Stimulated activated CD4-positive, alpha-beta T cell treated with anti-CD3 and anti-CD28 coated beads, Interleukin-2, amount 100 ng/mL, for 48 hours (primary cell): ENCODE measurements at places on chromosomes 16 and 17.

- no peak for DNase-seq
Observed at GRCh38 chr16:46920402-46921068, 36.4 kb downstream of the GPT2 start.

GRCh38 chr17:44788139-44788538, 29.4 kb downstream of the ADAM11 start:
- no peak for DNase-seq

GRCh38 chr17:73342050-73342522, 30.3 kb upstream of the CDC42EP4 start:
- DNase-seq: no peak

DNA sequence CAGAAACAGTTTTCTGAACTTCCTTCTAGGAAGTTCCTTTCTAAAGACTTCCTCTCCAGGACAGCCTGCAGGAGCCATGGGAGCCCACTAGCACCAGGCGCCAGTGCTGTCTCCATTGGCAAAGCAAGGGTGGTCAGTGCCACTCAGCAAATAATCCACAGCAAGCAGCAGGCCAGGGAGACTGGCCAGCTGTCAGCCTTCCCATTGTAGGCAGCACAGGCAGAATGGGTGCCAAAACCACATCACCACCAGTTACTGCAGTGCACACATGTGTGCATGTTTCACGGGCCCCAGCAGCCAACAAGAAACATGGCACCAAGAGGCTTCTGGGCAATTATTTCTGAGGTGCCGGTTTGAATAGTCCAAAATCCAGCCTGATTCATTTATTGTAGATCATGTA, 26.7 kb downstream of the DNASE1 start:
- no peak for DNase-seq

- no peak for DNase-seq
Observed at GRCh38 chr17:42038221-42038973, 12.0 kb downstream of the C17orf113 start.

- DNase-seq: no peak
Observed at GRCh38 chr17:10798332-10798749, 5.6 kb downstream of the TMEM238L start.

GRCh38 chr17:71966459-71967313, 154.1 kb upstream of the SOX9 start:
- no peak for DNase-seq

- DNase-seq: no peak
Observed at GRCh38 chr17:2808367-2809335, 12.4 kb downstream of the RAP1GAP2 start.

DNA sequence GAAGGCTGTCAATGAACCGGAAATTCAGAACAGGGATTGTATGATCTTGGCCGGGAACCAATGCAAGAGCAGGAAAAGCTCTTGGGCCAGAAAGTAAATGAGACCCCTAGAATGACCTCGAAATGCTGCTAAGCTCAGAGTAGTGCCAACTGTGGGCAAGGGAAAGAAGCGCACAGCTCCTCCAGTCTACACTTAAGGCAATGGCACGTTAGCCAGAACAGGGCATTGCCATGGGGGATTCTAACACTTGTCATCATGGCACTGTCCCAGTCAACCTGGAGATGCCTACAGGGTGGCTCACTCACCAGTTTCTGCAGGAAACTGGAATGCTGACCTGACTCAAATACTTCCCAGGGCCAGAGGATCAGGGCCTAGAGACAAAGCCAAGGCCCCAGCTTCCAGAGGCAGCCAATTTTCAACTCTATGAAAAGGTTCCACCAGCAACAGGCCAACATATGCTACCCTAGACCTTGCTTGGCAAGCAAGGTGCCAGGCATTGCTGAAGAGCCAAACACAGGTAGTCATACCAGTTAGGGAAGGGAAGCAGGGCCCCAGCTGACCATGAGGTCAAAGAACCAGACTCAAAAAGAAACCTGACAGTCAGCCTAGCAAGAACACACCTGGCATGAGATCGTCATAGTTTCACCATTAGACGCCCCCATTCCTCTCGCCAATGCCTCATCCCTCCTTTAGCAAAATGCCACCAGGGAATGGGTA, 34.9 kb downstream of the ARHGAP17 start:
- peak; percentile 21 for DNase-seq

- no peak for DNase-seq
Observed at GRCh38 chr16:12484426-12484825, 319.3 kb downstream of the CPPED1 start.

DNA sequence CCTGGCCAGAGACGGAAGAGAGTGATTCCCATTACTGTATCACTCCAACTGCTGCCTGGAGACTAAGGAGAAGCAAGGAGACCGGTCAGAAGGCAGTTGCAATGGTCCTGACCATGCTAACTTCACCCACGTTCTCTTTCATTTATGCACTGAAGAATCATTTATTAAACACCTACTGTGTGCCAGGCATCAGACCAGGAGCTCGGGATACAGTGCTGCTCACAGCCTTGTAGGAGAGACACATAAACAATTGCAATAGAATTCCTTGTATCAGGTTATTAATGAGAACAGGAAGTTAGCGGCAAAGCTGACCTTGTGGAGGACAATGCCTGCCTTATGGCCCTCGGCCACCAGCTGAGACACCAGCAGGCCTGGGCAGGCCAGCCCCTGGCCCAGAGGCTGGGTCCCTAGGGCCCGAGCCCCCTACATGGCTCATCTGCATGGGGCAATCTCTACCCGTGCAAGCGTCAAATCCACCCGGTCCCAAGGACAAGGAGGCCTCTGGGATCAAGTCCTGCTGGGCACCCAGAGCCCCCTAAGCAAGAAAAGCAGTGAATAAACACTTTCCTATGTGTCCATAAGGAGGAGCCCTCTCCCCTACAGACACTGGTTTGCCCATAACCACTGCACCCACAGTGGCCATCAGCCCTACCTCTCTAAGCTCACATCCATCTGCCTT, 8.6 kb upstream of the ENPP7 start:
- no peak for DNase-seq

GRCh38 chr17:29617125-29617480, 5.6 kb downstream of the CORO6 start:
- peak; percentile 92 for DNase-seq

GRCh38 chr16:11370084-11370931, 25.0 kb downstream of the RMI2 start:
- DNase-seq: no peak

GRCh38 chr16:86374603-86375130, 135.7 kb upstream of the FOXF1 start:
- no peak for DNase-seq

DNA sequence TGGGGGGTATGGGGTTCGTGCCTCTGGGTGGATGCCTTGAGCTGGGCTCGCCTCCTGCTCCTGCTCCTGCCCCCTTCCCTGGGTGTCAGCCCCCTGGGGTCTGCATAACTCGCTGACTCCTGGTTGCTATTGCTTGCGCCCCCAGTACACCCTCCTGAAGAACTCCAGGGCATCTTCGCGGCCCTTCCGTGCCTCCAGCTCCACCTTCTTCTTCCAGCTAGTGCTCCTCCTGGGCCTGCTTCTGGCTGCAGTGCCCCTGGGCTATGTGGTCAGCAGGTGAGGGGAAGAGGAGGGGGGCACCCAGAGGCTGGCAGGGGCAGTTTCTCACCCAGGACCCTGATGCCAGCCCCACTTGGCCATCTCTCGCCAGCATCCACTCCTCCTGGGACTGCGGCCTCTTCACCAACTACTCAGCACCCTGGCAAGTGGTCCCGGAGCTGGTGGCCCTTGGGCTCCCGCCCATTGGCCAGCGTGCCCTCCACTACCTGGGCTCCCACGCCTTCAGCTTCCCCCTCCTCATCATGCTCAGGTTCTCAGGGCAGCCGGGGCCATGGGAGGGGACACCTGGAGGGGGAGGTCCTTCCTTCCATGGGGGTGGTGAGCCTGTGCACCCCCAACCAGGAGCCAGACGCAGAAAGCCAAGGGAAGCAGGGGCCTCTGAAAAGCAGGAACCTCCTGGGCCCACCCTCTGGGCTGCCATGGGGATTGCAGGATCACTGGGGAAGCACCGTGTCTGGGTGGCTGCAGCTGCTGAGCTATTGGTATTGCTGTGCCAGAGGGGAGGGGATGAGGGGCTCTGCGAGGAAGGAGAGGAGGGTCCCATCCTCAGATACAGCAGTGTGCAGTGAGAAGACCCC, 7.8 kb upstream of the C17orf99 start:
- no peak for DNase-seq

DNA sequence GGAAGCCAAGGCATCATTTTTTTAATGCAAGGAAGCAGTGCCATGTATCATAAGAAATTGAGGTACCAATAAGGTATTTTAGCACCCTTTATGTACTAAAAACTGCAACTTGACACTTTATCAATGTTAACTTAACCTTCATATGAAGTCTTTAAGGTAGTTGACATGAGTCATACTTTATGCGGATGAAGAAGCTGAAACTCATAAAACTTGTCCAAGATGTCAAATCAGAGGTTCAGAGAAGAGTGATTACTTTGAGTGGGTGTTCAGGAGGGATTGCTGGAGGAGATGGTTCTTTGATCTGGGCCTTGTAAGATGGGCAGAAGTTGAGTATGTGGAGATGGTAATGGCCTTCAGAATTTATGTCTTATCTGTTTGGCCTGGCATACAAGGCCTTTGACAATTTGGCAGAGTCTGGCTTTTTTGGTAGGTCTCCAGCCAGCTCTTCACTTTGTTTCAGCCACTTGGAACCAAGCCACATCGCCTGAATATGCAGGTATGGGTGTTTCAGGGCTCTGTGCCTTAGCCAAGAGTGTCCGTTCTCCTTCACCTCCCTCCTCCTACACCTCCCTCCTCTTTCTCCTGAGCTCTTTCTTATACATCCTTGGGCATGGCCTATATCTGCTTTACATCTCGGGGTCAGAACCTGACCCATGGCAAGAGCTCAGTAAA, 23.7 kb downstream of the YPEL2 start:
- DNase-seq: no peak

DNA sequence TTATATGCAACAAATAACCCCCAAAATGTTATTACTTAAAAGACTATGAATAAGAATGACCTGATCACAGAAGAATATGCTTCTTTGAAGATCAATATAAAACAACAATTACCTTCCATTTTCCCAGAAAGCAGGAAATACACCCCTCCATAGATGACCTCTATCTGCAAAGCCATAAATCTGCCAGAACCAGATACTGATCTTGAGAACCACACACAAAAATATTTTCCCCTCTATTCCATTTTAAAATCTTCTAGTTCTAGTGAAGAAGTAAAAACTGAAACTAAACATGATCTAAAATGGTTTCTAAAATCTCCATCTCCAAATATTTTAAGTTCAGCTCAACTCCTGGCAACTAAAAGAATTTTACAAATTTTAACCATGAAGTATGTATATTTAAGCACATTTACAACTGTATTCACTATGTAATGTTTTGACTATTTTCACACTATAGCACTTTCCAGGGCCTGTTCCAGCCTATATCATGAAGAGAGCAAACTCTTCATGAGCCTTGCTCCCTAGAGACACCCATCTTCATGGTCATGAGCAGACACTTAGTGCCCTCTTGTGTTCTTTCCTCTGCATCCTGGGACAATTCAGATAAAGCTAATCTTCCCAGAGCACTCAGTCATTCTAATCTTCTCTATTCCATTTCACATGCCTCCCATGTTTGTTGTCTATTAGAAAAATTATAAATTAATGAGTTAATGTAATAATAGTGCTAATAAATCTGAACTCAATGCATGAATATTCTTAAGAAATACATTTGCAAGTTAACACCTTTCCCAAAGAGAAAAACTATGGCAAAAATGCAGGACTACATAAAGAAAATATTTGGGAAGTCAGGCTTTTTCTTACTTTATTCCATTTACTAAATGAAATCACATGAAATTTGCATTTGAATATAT, 87.0 kb downstream of the HELZ start:
- DNase-seq: no peak

- no peak for DNase-seq
Observed at GRCh38 chr17:62739645-62740388, 68.3 kb downstream of the MARCHF10 start.

GRCh38 chr17:80919331-80920311, 72.0 kb upstream of the CHMP6 start:
- no peak for DNase-seq

DNA sequence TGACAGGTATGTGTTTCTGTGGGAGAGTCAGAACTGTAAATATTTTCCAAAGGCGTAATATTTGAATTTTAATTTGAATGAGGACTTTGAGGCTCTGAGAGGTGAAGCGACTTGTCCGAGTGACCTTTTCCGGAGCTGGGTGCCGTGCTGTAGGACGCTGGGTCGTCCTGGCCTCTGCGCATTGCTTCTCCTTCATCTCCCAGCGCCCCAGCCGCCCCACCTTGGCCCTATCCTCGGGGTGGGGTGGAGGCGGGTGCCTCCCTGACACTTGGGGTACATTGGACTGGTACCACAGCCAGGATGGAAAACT, 147.8 kb downstream of the SPECC1 start:
- no peak for DNase-seq

- no peak for DNase-seq
Observed at GRCh38 chr16:25141648-25142047, 30.1 kb downstream of the LCMT1 start.

GRCh38 chr17:3738562-3739295, 15.0 kb downstream of the HASPIN start:
- DNase-seq: peak; percentile 61
